Left lobe of liver (tissue), 2 donors: ENCODE measurements at places on chromosomes 3 and 15. TPM values are rescaled to one million over a fixed set of nuclear protein-coding genes. Genes with fewer than 3 reads are reported as not detected.
A peak's percentile ranks its signal among the peaks of the same experiment; 100 is the strongest.

Gene TLR9
- total RNA-seq = not detected

Gene ATP8B4
- total RNA-seq = 6.8 TPM

Gene HGD
- 510 TPM for total RNA-seq

Gene GALNT15
- 2.7 TPM for total RNA-seq

Gene CA12
- 0.28 TPM for total RNA-seq

Gene ROPN1
- total RNA-seq = not detected

Gene DCP1A
- 5.9 TPM for total RNA-seq

- no peak for DNase-seq
These were observed 112.9 kb downstream of the ULK4 start for GRCh38 chr3:41848753-41849574.

GRCh38 chr3:139928708-139929505 lies 6.1 kb upstream of the CLSTN2 start:
- no peak for DNase-seq

DNA sequence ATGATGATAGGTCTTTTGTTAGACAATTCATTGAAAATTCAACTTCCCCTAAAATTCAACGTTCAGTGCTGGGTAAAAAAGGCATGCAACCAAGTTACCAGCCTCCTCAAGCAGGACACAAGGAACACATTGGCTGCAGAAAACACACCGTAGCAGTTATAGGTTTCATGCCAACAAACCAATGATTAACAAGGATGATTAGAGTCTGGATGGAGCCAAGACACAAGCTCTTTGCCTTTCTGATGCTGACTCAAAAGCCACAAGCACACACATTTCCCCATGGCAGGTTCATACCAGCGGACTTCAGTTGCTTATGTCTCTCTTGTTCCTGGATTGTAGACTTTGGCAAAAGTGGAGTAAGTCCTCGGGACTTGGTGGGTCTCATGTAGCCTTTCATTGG lies 105.8 kb downstream of the DHX30 start:
- no peak for DNase-seq

DNA sequence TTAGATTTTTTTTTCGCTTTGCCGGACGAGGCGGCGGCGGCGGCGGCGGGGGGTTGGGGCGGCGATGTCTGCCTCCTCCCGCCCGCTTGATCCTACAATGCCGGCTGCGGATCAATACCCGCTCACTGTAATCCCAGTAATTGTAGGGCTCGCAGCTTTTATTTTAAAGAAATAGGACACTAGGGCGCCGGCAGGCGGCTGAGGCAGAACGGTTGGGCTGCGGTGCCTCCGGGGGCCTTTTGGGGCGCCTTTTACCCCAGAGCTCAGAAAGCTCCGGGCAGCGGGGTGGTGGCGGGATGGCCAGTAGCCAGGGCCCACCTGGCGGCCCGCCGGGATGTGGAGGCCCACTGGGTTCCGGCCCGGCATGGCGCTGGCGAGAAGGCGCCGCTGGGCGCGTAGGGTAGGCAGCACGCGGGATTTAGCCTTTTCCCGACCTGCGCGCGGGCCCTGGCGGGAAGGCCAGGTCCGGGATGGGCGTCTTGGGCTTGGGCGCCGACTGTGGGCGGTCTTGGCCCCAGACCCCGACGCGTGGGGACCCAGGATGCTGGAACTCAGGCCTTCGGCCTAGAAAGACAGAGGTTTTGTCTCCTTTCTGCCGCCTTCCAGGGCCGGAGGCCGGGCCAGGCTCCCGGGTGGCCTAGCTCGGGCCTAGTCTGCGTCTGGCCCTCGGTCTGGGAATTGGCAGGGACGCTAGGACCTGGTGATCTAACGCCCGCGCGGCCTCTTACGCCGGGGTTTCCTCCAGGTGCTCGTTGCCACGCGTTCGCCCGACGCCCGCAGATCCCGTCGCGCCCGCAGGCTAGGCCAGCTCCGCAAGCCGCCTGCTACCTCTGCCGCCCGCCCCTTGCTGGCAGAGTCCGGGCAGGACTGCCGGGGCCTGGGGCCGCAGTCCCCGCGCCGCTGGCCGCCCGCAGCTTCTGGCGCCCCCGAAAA lies 15.5 kb upstream of the ONECUT1 start:
- DNase-seq = peak; percentile 72

DNA sequence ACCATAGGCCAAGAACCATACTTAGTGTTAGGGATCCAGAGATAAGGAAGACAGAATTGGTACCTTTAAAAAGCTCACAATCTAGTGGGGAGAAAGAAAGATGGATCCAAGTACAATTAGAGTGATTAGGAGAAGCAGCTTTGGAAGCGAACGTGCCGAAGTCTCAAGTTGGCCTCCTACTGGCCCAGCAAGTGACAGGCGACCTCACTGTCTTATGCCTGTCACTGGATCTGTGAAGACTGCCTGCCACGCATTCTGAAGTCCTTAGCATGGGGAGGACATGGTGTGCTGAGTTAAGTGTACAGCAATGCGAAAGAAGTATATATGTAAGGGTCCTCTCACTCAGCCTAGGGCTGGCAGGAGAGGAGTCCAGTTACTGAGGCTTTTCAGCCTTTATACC lies 141.0 kb downstream of the GABRB3 start:
- DNase-seq = no peak

GRCh38 chr3:181326637-181327223 lies 337.2 kb upstream of the DNAJC19 start:
- no peak for DNase-seq

DNA sequence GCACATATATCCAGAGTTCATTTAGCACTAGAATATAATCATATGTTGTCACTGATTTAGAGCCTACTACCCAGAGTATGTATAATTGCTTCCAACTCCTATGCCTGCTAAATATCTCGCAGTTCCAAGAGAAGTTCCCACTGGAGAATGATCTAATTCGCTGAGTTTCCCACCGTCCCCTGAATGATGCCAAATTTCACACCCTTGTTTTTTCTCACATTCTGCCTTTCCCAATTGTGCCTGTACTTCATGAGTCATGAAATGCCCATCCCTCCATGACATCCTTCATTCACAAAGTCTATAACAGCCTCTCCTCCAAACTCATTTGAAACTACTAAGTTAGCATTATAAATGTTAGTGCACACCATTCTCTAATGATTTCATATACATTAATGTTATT lies 177.2 kb downstream of the CBLB start:
- DNase-seq = no peak

- no peak for DNase-seq
These were observed 257.4 kb downstream of the SQOR start for GRCh38 chr15:45892182-45892581.

DNA sequence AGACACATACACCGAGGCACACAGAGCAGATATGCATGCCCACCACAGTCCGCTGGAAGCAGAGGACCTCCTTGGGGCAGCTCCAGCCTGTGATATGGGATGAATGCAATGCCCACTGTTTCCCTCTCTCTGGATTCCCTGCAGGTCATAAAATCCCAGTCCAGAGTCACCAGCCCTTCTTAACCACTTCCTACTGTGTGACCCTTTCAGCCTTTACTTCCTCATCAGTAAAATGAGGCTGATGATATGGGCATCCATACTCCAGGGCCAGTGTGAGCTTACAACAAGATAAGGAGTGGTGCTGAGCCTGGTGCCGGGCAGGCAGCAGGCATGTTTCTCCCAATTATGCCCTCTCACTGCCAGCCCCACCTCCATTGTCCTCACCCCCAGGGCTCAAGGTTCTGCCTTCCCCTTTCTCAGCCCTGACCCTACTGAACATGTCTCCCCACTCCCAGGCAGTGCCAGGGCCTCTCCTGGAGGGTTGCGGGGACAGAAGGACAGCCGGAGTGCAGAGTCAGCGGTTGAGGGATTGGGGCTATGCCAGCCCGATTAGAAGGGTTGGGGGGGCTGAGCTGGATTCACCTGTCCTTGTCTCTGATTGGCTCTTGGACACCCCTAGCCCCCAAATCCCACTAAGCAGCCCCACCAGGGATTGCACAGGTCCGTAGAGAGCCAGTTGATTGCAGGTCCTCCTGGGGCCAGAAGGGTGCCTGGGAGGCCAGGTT lies at the start of gene GNAT1:
Gene GNAT1 (plus strand): TSS at position 675 of the 725 bp plus-strand sequence. CDS start 116 bp downstream, outside the sequence.
- DNase-seq = no peak

DNA sequence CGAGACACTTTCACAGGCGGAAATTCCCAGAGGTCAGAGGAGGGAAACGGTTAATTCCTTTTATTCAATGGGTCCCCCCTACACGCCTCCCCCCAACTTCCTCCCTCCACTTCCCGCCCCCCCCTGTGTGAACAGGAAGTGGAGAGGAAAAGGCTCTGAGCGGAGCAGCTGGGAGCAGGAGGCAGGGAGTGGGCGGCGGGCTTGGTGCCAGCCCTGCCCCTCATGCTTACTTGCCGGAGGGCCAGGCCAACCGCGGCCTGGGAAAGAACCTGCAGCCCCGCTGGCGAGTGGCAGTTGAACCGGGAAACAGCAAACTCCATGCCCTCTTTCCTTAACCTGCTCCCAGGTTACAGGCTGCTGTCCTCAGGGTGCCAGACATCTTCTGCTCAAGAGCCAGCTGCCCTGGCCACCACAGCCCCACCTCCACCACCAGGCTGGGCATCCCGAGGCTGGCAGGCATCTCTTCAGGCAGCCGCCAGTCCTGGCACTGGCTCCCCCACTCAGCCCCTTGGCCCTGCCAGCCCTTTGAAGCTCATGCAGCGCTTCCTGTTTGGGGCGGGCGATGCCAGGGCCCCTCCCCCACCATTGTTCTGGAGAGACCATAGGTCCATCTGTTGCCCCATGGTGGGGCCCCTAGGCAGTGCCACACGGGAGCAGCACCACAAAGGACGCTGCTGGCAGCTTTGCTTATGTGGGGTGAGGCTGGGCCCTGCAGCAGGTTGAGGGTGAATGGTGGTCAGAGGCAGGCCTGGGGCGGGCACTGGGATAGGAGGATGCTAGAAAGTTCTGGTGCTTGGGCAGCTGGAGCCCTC lies 12.9 kb downstream of the VPS18 start:
- DNase-seq = peak; percentile 78

DNA sequence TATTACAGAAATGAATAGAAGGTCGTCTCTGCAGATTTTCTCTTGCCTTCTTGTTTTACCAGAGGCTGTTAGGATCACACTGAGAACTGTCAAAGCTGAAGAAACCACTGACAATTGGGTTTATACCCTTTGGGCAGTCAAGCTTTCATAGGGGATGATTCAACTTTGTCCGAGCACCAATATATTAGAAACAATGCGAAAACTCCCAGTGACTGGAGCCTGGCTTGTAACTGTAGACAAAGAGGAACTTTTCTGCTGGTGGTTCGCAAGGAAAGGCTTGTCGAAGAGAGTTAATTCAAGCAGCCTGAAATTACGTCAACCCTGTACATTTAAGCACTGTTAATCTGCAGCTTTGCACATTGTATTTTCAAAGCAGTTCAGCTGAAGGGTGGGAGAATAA lies 193.2 kb upstream of the ZNF385D start:
- DNase-seq = no peak

GRCh38 chr3:152309031-152309430 lies 40.3 kb downstream of the MBNL1 start:
- no peak for DNase-seq

- DNase-seq = no peak
These were observed 116.8 kb downstream of the FBLN2 start for GRCh38 chr3:13665582-13666226.

GRCh38 chr3:12947504-12948369 lies 106.4 kb upstream of the RPL32 start:
- no peak for DNase-seq

DNA sequence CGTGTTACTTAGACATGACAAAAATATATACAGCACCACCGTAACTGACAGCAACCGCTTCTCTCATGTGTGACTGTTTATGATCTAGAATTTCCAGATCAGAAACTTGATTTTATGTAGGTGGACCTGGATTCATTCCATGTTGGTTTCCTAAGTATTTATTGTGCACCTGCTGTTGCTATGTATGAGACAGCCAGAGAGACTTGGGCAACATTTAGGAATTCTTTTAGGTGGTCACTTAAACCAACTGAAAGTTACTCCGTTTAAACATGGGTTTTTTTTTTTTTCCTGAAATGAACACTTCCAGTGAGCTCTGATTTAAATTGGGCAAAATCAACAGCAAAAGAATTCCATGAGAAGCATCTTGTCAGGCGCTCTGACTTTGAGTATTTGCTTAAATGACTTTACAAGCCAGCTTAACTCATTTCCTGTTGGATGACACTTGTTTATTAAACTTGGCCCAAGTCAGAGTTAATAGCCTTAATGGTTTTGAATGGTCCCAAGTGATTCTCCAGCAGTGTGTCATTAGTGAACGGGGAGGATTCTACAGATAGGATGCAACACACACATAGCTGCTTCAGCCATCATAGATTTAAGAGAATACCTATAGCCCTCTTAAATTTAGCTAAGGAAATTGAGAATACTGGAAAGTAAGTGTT lies 31.8 kb downstream of the MITF start:
- DNase-seq = no peak

- DNase-seq = no peak
These were observed 2.2 kb upstream of the SLC4A7 start for GRCh38 chr3:27486336-27486735.

GRCh38 chr3:190097617-190098016 lies 23.1 kb downstream of the P3H2 start:
- no peak for DNase-seq

- no peak for DNase-seq
These were observed 193.9 kb downstream of the ZNF621 start for GRCh38 chr3:40718681-40719080.

DNA sequence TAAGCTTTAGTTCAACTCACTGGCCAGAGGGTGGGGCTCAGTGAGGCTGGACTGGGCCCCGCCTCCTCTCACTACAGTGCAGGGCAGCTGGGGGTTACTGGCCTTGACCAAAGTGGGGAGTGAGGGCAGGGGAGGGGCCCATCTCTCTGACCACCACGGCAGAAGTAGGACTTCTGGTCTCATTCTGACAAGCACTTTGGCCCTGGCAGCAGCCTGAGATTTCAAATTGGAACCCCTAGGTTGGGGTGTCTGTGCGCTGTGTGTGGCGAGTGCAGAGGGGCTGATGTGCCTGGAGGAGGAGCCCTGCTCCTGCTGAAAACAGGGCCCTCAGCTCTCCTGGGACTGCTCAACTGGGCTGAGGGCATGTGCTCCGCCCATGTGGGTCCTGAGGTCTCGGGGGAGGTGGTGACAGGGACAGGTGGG lies 60.3 kb upstream of the RPL32 start:
- no peak for DNase-seq

DNA sequence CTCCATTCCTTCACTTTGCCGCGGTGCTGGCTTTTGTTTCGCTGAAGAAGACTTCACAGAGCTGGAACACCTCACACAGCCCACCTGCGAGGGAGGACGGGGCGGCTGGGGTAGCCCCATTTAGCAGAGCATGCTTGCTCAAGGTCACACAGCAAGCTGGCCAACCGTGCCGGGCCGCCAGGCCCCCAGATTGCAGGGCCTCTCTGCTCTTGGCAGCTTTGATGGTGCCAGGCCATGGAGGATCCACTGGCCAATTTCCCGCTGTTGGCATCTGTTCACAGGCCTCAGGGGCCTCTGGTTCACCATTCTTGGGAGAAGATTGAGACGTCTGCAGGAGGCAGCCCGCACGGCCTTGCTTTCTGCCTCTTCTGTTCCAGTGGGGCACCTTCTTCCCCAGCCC lies 77.9 kb upstream of the LINGO1 start:
- DNase-seq = no peak

DNA sequence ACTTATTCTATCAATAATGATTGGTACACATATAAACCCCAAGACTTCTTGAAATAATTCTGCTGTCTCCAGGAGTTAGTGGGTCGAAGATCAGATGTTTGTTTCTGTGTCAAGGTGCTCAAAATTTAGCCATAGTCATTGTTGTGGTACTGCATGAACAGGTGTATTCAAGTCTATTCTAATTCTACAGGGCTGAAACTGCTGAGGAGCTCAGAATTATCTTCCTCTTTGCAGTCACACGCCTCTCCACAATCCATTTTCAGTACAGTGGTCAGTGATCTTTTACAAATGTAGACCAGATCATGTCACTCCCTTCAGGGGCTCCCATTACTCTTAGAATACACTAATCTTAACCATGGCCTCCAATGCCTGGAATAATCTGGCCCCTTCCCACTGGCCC lies 527.5 kb downstream of the NTRK3 start:
- DNase-seq = no peak
